ENCODE measurements at places on chromosomes 16 and 17.

GRCh38 chr16:88552815-88553214 is 17.4 kb upstream of the ZC3H18 start:
- DNase-seq, result no peak

GRCh38 chr17:7004398-7005253 is 7.8 kb upstream of the RNASEK start:
- DNase-seq, result peak; percentile 62

GRCh38 chr16:16021988-16022682 is 72.7 kb downstream of the ABCC1 start:
- DNase-seq, result peak; percentile 73

DNA sequence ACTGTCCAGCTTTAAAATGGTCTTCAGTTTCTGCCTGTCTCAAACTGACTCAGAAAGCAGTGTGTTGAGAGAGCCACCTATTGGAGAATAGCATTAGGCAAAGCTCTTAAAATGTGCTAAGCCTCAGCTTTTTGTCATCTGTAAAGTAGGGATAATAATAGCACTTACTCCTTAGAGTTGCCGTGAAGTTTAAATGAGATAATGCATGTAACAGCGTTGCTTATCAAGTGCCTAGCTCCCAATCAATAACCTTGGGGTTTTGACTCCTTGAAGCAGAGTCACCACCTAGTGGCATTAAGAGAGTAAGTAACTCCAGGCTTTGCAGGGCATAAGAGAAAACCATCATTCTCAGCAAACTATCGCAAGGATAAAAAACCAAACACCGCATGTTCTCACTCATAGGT is 163.3 kb downstream of the HS3ST2 start:
- DNase-seq, result peak; percentile 23
